Lung (tissue), 17 donors: ENCODE measurements at places on chromosomes 6 and 20. TPM values are rescaled to one million over a fixed set of nuclear protein-coding genes. Genes with fewer than 3 reads are reported as not detected.
A peak's percentile ranks its signal among the peaks of the same experiment; 100 is the strongest.

- DNase-seq = no peak
These were observed 4.6 kb upstream of the REV3L start for GRCh38 chr6:111487661-111488060.

Gene MAS1
- polyA plus RNA-seq = 0.01 TPM

DNA sequence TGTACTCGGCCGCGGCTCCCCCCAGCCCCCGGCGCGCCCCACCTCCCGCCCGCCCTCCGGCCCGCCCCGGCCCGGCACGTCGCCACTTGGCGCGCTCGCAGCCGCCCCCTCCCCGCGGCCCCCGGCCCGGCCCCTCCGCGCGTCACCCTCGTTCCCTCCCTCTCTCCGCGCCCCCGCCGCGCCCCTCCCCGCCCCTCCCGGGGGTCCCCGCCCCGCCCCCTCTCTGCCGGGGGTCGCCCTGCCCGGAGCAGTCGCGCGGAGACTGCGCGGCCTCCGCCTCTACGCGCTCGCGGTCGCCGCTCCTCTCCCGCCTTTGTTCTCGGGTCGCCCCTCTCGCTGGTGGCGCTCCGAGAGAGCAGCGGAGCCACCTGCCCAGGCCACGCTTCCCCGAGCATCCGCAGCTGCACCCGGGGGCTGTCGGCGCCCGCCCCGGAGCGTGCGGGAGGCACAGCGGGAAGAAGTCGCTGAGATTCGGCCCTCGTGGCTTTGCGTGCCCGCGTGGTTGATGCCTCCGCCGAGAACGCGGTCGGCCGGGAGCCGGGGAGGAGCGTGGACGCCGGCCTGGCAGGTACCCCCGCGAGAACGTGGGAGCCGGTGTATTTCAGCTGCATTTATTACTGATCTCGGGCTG, at the start of gene PHF10:
PHF10 (minus strand) TSS at position 7 of the 631 bp plus-strand sequence. CDS start 569 bp downstream, outside the sequence.
- DNase-seq = peak; percentile 75

Gene ENPP3
- 0.31 TPM for polyA plus RNA-seq

- no peak for DNase-seq
These were observed 197.6 kb downstream of the HDGFL1 start for GRCh38 chr6:22766979-22767378.

Gene RNF39
- polyA plus RNA-seq = 1.3 TPM

DNA sequence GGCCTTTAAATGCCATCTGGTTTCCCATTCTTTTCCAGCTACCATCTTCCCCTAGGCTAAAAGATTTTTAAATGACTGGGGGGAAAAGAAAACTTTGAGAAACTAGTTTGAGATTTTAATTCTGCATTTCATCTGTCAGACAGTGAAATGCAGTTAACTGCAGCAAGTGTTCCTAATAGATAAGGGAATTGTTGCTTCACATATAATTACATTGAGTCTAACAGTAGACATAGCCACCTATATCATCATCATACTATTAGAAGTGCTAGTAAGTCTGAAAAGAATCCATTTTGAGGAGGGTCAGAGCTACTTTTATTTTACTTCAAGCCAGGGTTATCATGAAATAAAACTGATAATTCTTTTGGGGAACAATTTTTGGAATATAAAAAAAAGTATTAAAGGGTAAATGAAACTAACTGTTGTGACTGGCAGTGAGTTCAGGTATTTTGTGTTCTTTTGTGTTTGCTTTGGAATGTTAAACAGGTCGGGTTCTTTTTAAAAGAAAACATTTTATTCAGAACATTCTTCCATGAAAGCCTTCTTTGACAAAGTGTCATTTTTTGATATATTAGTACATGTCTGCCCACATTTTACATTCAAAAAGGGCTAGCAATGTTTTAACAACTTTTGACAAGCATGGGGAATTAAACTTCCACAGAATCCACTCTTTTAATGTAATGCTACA, 170.1 kb downstream of the HS3ST5 start:
- no peak for DNase-seq

DNA sequence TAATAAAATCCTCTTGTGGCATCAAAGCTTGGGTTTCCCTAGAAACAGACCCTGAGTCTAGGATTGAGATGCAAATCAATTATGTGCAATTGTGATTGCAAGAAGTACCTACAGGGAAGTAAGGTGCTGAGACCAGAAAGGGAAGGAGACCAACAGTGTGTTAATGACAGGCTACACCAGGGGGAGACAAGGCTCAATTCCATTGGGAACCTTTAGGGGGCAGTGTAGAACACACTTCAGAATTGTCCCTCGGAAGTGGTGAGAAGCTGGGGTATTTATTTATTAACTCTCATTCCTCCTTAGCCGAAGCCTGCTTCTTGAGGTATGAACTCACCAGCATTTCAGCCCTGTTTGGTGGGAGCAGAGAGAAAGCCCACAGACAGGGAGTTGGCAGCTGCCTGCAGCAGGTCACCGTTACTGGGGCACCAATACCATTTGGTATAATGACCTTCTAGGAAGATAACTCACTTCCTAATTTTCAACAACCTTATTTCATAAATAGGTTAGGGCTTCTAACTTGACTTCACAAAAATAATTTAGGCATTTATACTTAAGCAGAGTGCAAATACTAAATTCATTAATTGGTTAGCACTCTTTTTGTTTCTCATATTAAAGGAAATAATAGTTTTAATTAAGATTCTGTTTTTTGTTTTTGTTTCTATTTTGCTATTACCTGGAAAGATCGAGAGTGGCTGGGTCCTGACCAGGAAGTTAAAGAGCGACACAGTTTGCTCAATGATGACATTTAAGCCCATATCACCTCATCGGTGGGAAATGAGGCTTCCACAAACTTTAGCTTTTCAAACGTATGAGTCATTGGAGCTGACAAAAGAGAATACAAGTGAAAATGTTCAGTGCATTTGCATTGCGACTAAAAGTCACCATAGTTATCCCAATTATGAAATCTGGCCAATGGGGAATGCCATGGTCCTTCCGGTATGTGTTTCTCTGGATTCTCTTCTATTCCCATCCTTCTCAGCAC, 94.8 kb downstream of the BTBD3 start:
- no peak for DNase-seq

Gene CAGE1
- not detected for polyA plus RNA-seq

DNA sequence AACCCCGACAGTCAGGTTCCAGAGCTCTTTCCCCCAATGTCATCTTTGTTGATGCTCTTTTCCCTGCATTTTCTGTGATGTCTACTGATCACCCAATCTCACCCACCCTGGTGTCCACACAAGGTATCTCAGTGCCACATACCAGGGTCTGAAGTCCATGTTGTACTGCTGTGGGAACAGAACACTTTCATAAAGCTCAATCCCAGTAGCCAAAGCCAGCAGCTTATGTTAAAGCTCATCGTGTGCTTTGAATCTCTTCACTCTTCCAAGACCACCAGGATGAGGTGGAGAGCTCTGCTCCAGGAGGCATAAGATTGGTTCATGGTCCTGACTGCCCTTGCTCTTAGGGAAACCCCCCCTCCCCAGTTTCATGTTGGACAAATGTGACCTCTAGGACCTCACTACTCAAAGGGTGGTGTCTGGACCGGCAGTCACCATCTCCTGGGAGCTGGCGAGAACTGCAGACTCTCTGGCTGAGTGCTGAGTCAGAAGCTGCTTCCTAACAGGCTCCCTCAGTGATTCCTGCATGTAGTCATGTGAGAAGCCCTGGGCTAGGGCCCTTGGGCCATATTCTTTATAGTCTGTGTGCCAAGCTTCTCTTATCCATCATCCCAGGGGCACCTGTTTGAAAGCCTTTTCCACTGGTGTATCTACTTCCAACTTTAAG, 13.4 kb upstream of the CPNE5 start:
- no peak for DNase-seq

DNA sequence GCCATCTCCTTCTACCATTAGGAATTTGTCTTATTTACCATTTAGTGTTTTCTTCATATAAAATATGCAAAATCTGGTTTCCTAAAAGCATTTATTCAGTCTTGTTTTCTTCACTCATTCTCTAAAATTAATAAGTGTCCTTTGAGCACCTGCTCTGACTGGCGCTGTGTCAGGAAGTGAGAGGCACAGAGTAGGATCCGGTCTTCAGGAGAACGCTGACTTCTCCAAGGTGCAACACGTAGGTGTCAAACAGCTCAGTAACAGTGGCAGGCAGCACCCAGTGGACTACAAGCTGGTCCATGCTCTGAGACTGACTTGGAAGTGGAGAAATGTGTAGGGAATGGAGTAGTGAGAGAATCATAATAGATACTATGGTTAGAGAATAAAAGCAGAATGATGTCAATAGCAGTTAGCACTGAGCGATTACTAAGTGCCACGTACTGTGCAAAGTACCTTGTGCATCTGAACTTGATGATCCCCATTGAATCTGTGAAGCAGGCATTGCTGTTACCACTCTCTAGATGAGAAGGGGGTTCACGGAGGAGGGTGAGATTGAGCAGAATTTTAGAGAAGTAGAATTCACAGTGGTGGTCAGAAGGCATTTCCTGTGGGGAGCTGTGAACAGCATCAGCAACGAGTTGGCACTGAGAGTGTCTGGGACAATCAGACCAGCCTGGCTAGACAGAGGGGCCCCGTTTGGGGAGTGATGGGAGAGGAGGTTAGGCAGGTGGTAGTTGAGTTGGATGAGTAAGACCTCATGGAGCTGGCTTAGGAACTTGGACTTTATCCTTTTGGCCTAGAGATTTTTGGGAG, 569.8 kb downstream of the QKI start:
- no peak for DNase-seq

- peak; percentile 70 for DNase-seq
These were observed at the start of gene SRSF12 for GRCh38 chr6:89117211-89118108. Gene SRSF12, minus strand, starts transcription at chr6:89118071. Its CDS starts 184 bp downstream, at chr6:89117887.

- no peak for DNase-seq
These were observed 659.0 kb upstream of the HS3ST5 start for GRCh38 chr6:115001731-115002350.

DNA sequence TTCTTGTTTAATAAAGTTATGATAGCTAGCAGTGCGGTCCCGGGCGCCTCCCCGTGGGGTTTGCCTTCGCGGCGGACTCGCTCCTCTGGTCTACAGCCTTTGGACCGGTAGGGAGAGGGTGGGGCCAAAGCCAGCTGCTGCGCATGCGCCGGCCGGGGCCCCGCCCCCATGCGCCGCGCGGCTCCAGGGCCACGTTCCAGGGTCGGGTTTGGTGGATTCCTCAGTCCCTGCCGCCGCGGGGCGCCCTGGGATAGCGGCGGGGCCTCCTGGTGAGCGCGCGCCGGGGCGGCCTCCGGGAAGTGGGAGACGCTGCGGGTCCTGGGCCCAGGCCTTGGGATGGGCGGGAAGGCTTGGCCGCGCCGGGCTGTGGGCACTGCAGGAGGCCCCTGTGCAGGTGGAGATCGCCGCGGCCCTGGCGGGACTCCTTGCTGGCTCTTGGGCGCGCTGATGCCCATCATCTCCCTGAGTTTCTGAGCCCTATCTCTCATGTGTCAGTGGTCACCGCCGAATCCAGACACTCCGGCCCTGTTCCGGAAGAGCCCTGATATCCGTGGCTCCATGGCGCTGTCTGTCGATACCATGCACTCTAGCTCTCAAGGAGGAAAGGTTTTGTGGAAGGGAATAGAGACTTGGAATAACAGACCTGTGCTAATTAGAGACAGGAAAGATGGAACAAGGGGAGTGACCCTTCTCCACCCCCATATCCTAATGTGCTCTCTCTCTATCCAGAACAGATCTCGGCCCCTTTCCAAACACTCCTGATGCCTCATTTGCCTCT, at the start of gene VARS2:
VARS2 (plus strand) TSS at position 163 of the 778 bp plus-strand sequence; CDS start at position 762, 599 bp downstream.
- peak; percentile 96 for DNase-seq

DNA sequence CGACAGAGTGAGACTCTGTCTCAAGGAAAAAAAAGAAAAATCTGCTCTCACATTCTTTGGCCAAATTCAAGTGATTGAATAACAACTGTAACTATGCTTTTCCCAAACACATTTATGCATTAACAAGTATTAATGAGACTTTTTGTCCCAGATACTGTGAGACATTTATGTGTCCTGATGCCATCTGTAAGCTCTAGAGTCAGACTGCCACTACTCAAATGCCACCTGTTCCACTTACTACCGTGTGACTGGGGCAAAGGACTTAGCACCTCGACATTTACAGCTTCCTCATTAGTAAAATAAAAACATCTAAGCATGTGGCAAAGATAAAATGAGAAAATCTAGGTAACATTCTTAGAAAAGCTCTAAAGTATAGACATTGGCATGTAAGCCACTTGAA, 178.1 kb upstream of the MARCKS start:
- DNase-seq = no peak

GRCh38 chr6:139438775-139439174, 64.3 kb upstream of the CITED2 start:
- DNase-seq = no peak

DNA sequence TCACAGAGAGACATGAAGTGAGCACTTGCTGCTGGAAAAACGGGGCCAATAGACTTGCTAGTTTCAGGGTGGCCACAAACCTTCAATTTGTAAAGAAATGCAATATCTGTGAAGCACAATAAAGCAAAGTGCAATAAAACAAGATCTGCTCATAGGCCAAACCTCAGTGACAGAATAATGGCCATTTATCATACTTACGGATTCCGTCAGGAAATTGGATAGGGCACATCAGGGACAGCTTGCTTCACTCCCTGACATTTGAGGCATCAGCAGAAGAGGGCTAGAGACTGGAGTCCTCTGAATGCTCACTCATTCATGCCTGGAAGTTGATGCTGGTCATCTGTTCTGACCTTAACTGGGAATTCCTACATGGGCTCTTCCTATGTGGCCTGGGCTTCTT, 165.5 kb upstream of the OPRM1 start:
- no peak for DNase-seq
